ENCODE measurements at places on chromosomes 2 and 18. TPM values are rescaled to one million over a fixed set of nuclear protein-coding genes. Genes with fewer than 3 reads are reported as not detected.

LDAH gene
- 15.0 TPM for total RNA-seq

C1QL2 gene
- total RNA-seq = not detected

LTBP1 gene
- 21.6 TPM for total RNA-seq

- no peak for DNase-seq
Observed at GRCh38 chr18:10182009-10182624, 268.3 kb downstream of the VAPA start.

DNA sequence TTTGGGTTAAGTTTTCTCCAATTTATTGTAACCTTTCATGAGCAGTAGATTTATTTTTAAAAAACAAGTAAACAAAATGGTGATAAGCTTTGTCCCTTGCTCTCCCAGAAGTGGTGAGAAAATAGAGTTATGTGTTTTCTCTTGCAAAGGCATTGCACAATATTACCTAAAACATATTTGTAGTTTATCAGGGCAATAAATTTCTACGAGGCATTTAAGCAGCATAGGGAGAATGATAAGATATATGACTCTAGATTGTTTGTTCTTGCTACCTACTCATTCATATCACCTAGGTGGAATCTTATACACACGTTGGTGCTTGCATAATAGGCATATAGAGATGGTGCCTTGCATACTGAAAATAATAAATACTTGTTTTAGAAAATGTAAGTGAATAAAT is 201.7 kb downstream of the MYO1B start:
- no peak for DNase-seq

- no peak for DNase-seq
Observed at GRCh38 chr2:50651676-50652075, 380.3 kb downstream of the NRXN1 start.

GRCh38 chr2:145626301-145626700 is 1106.4 kb upstream of the ZEB2 start:
- no peak for DNase-seq

- no peak for DNase-seq
Observed at GRCh38 chr18:74234326-74235171, 57.2 kb downstream of the CYB5A start.

GRCh38 chr2:98473995-98474780 is 29.5 kb downstream of the INPP4A start:
- no peak for DNase-seq

GRCh38 chr2:130911482-130911881 is 74.8 kb downstream of the ARHGEF4 start:
- DNase-seq = no peak

DNA sequence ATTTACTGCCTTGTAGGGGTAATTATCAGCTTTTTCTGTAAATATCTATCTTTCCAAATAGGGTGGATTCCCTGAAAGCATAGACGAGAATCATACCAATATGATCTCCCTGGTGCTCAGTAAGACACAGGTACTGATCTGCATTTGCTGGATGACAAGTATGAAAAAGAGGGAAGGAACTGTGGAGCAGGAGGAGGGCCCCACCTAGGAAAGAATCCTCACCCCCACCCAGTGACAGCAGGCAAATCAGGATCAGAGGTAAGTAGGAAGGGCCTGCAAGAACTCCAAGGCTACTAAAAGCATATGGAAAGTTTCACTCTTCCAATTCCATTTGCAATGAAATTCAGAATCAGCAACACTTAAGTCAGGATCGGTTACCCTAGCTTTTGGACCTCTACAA is 42.3 kb downstream of the METTL8 start:
- no peak for DNase-seq

- no peak for DNase-seq
Observed at GRCh38 chr2:133711201-133711600, 142.9 kb upstream of the NCKAP5 start.

GRCh38 chr2:169933124-169933711 is 106.0 kb downstream of the UBR3 start:
- DNase-seq = peak; percentile 78

GRCh38 chr18:35063875-35064690 is 22.9 kb downstream of the MAPRE2 start:
- no peak for DNase-seq

GRCh38 chr2:130837175-130837810 is 579 bp downstream of the ARHGEF4 start:
- DNase-seq = no peak

- DNase-seq = no peak
Observed at GRCh38 chr2:138036522-138036921, 72.2 kb downstream of the HNMT start.

DNA sequence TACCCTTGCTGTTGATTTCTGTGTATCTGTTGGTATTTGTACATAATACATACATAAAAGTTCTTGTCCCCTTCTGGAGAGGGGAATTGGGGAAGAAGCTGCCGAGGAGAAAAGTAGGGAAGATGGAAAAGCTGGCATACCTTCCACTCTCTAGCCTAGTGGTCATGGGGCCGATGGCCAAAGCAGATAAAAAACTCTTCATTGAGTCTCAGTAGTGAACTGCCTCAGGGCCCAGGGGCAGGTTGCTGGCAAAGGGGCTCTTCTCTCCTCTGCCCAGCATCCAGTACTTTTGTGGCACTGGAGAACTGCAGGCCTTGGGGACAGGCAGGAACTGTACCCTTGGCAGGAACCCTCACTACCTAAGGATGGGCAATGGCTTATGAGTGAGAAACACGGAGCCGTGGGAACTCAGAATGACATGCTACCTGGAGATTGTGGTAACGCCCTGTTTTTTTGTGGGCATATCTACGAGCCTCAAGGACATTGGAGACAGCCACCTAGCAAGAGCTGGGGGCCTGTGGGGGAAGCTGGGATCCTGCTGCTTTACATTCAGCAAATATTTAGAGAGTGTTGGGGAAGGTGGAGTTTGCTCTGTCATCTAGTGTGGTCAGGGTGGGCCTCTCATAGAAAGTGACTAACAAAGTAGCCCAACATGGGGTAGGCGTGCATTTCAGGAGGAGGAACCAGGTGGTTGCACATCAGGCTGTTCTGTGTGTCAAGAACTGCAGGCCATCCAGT is 22.6 kb upstream of the ITGB6 start:
- DNase-seq = no peak

All from lung microvascular endothelial cell (primary cell).